NK-92 treated with Interleukin-12 subunit alpha and Interleukin-12 subunit beta, amount 100 ng/mL, for 24 hours (cell line): ENCODE measurements at places on chromosomes 16 and 17.

GRCh38 chr17:29116804-29117753, 63.1 kb downstream of the MYO18A start:
- peak; percentile 59 for DNase-seq

DNA sequence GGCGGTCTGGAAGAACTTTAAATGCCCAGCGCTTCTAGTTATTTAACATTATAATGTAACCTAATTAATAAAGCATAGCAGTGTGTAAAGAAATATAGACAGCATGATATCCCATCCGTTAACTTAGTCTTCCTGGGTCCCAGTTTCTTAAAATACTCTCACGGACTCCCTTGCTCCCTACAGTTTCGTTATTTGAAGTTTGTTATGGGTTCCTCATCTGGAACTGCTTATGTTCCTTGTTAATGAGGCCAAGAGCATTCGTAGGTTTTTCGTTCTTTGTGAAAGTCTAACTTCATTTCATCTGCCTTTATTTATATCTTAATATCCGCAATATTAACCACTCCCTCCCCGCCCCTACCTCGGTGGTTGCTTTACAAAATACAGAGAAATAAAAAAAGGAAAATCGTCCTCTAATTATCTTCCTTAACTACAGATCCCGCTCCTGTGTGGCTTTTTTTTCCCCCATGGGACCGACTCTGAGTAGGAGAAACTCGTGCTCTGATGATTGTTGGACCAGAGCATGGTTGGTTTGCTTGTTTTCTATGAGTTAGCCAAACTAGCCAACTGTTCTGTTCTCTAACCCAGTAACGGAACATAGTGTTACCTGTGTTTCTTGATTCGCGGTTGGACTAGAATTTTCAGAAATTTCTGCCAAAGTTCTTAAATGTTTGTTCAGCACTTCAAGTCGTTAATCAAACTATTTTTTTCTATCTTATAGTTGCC, 863 bp downstream of the ADPRM start:
- DNase-seq: no peak

DNA sequence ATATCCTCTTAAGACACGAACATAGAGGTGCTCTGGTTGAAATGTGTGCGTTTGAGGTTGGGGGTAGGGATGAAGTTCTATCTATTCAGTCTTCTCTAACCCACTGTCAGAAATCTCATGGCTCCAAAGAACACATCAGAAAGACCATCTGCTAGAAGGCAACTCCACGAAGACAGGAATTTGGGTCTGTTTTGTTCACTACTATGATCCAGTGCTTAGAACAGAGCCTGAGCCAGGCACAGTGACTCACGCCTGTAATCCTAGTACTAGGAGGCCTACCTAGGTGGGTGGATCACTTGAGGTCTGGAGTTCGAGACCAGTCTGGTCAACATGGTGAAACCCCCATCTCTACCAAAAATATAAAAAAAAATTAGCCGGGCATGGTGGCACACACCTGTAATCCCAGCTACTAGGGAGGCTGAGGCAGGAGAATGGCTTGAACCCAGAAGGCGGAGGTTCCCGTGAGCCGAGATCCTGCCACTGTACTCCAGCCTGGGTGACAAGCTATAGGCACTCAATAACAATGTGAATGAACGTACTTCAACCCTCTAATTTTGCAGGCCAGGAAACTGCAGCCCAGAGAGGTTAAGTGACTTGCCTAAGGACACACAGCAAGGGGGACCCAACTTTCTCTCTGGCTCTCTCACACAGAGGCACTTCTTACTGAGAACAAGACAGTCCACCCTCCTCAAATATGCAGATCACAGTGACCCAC, 2.3 kb downstream of the CASKIN2 start:
- no peak for DNase-seq

GRCh38 chr16:81480606-81481206, 36.1 kb downstream of the CMIP start:
- DNase-seq: no peak

DNA sequence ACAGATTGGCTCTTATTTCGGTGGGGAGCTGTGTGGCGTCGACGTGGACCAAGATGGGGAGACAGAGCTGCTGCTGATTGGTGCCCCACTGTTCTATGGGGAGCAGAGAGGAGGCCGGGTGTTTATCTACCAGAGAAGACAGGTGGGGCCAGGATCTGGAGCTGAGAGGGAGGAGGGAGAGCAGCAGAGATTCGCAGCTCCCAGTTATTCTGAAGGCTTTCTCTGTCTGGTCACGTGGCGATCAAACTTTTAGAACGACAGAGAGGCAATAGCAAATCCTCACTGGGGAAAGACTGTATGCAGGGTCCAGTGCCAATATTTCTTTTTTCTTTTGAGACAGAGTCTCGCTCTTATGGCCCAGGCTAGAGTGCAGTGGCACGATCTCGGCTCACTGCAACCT, 22.2 kb downstream of the ITGAL start:
- no peak for DNase-seq

DNA sequence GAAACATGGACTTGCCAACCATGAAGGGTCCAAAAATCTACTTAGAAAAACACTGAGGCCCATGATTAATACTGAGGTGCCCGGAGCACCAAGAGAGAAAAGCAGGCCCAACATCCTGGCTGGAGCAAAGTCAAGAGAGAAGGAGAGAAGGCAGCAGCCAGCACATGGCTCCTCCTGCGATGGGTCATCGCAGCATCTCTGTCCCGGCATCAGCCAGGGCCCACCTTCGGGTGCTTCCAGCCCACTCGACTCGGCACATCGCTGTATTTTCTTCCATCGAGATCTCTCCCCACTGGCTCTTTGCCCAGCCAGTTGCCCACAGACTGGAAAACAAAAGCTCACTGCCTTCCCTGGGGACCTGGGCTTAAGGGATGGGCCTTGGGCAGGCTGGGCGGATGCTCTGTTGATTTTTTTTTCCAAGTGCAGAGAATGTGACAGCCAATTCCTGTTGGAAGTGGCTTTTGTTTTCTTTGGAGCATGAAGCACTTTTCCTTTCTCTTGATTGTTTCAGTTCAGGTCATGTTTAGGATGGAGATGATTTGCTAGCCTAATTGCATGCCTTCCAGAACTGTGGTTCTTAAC, 58.1 kb downstream of the CYB5B start:
- DNase-seq: no peak

DNA sequence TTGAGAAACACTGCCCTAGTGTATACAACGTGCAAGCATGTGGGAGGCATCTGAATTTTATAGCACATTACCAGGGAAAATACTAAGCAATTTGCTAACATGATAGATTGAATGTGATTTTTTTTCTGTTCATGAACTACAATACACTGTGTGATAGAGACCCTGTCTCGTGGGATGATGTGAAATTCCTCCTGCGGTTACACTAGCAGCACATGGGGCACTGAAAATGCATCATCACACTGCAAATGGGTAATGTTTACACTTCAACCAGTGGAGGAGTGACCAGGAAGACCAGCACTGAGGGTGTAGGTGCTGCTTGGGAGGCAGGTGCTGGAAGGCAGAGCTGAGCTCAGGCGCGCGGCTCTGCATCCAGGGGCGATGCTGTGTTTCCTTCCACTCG, 28.8 kb downstream of the ORC6 start:
- no peak for DNase-seq

DNA sequence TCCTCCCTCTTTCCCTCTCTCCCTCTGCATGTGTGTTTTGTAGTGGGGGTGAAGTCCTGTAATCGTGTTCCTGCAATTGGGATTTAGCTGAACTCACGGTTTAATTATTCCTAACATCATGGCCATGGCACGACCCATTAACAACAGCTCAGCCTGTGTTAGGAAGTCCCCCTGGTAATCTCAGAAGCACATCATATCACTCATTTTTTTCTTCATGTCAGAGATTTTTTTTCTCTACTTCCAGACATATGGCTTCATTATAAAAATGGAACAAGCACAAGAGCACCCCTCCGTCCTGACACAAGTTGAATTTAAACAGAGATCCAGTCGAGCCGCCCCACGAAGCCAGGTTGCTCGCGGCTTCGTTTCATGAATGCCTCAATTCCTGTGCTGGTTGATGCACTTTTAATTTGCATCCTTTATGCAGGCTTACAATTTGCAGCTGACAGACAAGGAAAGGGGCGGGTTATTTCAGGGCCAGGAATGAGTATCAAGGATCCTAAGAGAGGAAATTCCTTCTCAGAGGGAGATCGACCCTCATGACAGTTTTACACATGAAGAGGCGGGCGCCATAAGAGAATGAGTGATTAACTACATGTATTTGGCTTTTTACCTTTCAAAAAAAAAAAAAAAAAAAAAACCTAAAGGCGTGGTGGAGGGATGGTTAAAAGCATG, 192.9 kb downstream of the MAF start:
- DNase-seq: no peak

- DNase-seq: no peak
Measured at GRCh38 chr17:51044976-51045375, 75.7 kb downstream of the SPAG9 start.

DNA sequence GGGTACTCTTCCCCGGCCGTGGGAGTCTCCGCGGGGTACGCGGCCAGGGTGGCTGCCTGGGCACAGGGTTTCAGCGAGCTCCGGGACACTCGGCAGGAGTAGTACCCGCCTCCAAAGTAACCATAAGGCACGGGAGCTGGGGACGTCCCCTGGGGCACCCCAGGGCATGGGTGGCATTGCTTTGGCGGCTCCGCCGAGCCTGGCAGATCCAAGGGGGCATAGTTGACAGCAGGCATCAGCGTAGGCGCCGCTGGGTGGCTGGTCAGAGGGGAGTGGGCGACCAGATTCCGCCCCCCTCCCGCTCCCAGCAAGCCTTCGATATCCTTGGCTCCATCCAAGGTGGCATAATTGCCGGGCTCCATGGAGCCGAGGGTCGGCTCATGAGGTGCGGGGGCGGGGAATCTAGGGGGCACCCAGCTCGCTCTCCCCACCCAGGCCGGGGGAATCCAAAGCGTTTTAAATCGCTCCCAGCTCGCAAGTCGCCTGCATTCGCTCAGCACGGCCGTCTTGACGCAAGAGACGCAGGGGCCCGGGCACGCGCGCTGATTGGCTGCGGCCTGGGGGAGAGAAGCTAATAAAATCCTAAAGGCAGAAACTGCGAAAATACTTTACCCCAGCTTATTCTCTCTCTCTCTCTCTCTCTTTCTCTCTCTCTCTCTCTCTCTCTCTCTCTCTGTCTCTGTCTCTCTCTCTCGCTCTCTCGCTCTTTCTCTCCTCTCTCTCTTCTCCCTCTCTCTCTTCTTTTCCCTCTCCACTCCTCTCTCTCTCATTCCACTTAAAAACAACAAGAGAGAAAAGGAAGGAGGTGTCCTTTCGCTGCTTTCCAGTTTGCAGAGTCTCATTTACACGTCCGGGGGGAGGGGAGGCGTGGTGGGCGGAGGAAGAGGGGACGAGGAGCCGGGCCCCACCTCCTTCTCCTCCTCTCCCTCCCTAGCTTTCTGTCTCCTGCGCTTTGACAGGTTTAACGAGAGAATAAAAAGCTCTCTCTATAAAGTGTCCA, at the start of gene HOXB13:
TSS of gene HOXB13 (minus strand) at position 519 of the 1,000 bp plus-strand sequence. CDS start at position 362, 157 bp downstream.
- DNase-seq: no peak

GRCh38 chr17:61174310-61174709, 225.3 kb upstream of the TBX2 start:
- DNase-seq: no peak

DNA sequence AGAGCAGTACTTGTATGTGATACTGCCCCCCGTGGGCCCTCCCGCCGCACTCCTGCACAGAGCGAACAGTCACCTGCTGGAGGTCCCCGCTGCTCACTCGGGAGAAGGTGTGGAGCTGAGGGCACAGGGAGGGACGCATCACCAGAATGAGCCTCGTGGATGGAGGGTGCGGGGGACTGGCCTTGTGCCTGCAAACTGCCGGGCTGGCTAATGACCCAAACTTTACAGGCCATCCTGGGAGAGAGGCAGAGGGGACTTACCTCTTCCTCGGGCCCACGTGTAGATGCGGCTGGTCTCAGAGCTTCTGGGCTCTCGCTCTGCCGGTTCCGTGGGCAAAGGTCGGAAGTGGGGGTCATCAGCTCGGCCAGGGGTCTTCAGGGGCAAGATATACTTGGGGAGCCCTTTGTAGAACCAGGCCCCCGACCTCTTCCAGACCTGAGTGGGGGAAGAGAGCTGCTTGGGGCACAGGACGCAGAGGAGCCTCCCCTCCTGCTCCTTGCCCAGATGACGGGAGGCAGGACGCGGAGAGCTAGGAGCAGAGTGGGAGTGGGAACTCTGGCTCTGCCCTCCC, 65.5 kb upstream of the DOC2B start:
- no peak for DNase-seq

GRCh38 chr16:11359370-11359769, 14.1 kb downstream of the RMI2 start:
- DNase-seq: no peak

GRCh38 chr17:7405350-7406234, 1.7 kb upstream of the TMEM256 start:
- DNase-seq: no peak

- DNase-seq: no peak
Measured at GRCh38 chr17:29018788-29019474, 13.1 kb upstream of the SEZ6 start.

DNA sequence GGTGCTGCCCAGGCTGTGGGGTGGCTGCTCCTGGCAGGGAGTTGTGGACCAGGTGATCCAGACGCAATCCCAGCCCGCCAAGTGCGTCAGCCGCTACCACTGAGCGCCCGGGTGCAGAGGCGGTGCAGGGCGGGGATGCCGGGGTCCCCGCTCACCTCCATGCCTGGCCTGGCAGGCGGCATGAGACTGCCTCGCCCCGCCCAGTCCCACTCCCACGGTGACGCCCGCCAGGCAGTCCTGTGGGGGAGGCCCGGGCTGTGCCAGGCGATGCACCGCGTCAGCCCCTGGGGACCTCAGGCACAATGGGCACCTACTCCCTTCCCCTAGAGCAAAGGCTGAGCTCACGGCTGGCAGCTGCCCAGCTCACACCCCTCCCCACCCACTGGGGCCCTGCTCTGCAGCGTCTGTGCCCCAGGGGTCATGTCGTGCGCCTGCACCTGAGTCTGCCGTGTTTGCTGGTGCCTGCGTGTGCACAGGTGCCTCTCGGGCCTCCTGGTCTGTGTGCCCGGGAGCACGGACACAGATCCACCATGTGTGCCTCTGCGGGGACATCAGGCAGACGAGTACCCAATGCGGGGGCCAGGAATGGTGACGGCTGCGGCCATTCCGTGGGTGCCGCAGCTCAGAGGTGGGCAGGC, 5.3 kb downstream of the RPUSD1 start:
- no peak for DNase-seq

GRCh38 chr16:2818272-2818876, 1.3 kb downstream of the PRSS21 start:
- DNase-seq: no peak
